ENCODE measurements at places on chromosomes 3 and 15.

- no peak for DNase-seq
Observed at GRCh38 chr3:142615171-142615570, 19.0 kb downstream of the PLS1 start.

- DNase-seq = no peak
Observed at GRCh38 chr3:157360044-157360443, 76.6 kb upstream of the PTX3 start.

DNA sequence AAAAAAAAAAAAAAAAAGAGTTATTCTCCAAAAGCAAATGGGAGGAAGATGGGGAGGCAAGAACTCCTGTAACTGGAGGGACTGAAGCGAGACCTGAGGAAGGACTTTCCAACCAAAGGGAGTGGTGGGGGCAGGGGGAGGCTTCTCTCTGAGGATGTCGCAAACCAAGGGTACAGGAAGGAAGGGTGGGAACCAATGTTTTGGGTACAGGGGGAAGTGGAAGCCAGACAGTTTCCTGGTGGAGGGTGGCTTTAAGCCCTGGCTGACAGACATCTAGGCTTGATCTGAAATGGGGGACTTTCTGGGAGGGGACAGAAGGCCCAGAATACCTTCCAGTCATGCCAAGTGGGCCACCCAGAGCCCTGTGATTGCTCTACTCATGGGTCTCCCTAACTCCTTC is 27.0 kb downstream of the VIPR1 start:
- no peak for DNase-seq

GRCh38 chr15:37933666-37934065 is 774 bp upstream of the TMCO5A start:
- DNase-seq = no peak

DNA sequence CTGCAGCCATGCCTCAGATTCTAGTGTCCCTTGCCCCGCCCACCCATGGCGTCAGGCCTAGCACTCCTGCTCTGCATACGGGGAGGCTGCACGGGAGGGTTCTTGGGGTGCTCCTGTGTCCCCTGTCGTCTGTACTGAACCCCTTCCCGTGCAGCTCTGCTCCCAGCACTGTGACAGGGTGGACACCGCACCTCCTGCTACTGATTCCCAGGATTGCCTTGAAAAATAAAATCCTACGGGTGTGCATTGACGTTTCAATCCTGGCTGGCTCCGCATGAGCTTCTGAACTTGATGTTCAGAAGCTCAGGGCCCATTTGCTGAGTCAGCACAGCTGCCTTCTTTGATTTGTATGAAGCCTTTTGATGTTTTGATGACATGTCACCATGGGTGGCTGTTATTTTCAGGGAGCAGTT is 176.4 kb downstream of the APBA2 start:
- DNase-seq = no peak

- DNase-seq = no peak
Observed at GRCh38 chr3:42149975-42150374, 58.8 kb downstream of the TRAK1 start.

DNA sequence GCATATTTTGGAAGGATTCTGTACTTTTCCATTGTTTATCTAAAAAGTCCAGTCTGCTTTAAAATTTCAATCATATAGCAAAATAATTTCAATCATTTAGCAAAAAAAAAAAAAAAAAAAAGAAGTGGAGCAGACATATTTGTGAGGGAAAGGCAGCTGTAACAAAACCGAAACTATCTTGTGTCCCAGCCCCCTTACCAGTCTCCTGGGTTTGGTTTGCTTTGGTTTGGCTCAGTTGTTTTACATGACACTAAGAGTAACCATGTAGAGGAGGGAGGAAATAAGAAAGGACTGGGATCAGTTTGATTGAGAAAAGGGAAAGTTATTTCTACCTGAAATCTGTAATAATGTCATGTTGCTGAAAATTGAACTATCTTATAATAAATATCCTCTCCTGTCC is 158.8 kb upstream of the GADL1 start:
- DNase-seq = no peak

Measured in renal pelvis (tissue), 12 donors.